Dermis microvascular lymphatic vessel endothelial cell (primary cell): ENCODE measurements at places on chromosomes 3 and 15. TPM values are rescaled to one million over a fixed set of nuclear protein-coding genes. Genes with fewer than 3 reads are reported as not detected.

The SLC22A13 gene
- total RNA-seq = under 0.01 TPM in 2 replicates

The RHOV gene
- total RNA-seq = under 0.01 TPM in 1 of 2 replicates, not detected in the other

The NPAP1 gene
- not detected in 2 replicates for total RNA-seq

The ATP13A5 gene
- not detected in 2 replicates for total RNA-seq

DNA sequence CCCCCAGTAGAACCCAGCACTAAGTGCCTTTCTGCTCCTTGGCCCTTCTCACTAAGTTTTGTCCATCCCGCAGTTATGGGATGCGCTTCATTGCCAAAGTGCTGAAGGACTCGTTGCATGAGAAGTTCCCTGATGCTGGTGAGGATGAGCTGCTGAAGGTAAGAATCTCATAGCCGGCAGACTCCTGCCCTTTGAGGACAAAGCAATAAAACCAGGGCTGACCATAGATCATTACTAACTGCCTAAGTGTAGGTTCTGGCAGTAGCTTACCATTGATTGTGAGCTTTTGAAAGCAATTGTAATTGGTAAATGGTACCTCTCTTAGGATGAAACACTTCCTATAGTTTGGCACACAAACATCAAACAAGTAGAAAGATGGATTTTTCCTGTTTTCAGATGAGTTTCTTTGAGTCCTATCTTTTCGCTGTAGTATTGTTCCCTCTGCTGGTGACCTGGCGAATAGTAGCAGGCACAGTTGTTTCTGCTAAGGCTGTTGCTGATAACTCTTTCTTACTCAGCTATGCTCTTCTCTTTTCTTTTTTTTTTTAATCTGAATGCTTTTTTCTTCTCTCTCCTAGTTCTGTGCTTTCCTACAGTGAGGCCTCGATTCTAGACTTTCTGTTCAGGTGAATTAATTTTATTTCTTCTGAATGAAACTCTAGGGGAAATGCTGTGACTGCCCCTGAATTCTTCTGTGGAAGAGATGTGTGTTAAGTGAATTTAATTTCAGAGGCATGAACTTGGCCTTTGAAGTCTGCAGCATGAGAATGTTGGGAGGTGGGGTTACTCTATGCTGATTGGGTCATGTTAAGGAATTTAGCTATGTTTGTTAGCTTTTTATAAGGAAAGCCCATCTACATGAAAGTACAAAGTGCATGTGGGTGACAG lies 47.4 kb upstream of the CRTC3 start:
- peak; percentile 55 for DNase-seq

DNA sequence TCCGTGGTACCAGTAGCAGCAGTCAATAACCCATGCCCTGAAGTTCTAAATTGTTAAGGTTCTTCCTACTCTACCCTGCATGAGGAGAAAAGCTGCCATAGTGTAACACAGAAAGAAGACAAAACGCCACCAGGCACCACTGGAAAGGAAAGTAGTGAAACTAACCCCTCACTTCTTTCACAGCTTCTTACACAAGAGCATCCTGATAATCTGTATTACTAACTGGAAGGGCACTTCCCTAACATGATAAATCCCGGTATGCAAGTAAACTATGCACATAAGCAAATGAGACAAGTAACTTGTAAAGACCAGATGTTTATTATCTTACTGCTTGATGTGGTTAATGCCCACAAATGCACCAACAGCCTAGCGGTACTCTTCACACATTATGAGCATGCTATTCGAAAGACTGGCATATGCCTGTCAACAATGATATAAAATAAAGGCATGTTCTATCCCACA lies 141.3 kb downstream of the ADAM10 start:
- DNase-seq = no peak

DNA sequence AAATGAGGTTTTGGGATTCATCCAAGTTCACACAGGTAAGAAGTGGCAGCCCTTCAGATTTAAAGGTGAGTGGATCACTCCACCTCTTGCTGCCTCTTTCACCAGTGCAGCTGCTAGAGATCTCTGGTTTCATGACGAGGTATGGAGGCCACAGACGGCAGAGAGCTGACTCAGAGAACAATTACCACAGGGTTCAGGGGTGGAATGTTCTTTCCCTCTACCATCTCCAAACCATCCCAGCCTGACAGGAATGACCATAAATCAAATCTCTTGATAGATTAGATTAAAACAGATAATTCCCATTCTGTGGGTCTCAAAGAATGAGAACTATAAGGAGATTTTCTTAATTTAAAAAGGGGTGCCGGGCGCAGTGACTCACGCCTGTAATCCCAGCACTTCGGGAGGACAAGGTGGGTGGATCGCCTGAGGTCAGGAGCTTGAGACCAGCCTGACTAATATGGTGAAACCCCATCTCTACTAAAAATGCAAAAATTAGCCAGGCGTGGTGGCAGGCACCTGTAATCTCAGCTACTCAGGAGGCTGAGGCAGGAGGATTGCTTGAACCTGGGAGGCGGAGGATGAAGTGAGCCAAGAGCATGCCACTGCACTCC lies 174.2 kb upstream of the ATP11B start:
- no peak for DNase-seq

DNA sequence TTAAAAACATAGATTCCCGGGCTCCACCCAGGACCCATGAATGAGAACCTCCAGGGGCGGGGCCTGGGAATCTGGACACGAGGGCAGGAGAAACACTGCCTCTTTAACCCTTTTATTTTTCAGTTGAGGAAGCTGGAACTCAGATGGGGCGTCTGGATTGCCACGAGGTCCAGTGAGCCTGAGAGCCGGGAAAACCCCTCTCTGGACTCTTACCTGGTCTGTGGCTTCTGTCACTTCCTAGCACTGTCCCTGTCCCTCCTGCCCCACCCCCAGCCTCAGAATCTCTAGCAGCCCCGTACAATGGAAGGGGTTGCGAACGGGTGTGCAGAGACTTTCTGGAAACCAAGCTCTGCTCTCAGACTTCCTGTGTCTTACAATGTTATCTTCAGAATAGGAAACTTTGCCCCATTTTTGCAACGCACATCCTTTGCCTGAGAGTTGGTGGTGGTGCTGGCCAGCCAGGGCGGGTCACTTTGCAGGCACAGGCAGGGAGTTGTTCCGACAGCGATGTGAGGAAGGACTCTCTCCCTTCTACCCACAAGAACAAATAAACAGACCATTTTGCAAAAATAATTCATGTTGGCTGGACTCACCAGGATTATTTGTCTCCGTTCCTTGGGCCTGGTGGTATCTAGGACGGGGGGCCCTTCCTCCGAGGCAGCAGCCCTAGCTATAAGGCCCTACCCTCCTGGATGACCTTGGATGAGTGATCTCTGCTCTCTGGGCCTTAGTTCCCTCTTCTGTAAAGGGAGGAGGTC lies 59.1 kb downstream of the SMAD6 start:
- DNase-seq = no peak

- peak; percentile 70 for DNase-seq
Measured at GRCh38 chr3:38843898-38844297, 27.9 kb upstream of the SCN10A start.

DNA sequence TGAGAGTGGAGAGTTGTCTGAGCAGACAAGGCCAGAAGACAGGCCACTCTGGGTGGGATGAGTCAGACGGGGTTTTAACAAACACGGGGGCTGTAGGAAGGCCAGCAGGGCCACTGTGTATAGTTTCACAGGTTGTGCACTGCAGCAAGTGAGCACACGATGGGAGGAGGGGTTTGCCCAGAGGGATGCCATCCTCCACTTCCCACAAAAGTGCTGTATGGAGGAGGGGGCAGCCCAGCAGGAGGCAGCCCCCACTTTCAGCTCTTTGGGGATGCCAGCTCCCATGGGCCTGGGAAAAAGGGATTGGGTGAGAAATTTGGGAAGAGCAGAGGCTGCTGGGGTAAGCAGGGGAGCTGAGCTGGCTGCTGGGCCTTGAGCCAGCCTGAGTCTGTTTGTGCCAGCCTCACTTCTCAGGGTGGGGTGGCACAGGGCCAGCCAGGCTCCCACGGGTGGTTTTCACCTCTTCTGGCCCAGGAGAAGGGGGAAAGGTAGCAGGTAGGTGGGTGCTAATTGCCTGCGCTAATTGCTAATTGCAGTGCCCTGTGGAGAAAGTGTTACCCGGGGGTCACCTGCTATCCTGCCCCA lies 6.7 kb downstream of the ZBTB47 start:
- DNase-seq = no peak

DNA sequence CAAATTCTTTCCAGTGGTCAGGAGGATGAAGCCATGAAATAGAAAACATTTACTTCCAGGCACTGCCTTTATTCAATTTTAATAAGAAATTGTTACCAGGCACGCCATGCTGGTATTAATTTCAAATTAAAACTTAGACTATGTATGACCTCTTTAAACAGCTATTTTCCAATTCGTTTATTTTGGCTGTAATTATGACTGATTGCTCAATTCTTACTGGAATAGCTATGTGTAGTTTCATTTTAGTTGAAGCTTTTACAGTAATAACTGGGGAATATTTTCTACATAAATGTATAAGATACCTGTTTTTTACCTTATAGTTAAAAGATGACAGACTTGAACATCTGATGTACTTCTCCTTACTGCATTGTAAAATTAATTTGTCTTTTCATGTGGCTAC lies 480.0 kb upstream of the GOLIM4 start:
- DNase-seq = no peak

DNA sequence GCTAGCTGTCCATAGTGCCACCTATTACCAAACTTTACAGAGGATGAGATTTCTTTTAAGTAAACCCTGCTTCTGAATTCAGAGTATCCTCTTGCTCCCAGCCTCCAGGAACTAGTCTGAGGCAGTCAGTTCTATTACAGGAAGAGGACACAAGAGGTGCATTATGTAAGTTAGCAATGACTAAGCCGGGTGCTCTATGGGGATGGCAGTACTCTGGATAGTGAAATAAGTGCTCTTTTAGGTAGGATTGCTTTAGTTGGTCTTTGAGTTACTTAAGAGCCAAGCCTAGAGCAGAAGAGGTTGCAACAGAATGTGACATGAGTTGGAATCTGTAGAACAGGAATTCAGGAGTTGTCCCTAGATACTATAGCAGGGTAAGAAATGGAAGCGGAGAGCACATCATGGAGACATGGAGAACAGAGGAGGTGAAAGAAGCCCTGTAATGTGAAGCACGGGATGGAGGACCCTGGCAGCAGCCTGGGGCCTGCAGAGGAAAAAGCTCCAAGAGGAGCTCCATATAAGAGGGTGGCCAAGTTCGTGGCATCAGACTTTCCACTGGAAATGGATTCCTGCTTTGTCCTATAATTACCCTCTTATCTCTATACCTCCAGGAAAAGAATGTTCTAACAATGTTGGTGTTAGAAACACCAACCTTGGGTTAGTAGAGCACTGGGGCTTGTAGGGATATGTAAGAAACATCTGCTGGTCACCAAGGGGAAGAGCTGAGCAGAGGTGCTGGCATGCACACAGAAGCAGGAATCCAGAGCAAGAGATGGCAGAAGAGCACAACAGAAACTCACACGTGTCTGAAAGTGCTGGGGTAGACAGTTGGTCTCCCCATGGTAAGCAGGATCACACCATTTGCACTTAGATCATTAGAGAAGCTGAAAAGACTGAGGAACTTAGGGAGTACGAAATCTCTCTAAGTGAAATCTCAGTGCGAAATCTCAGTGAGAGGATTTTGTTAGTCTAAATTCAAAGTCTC lies 851.1 kb downstream of the FHIT start:
- DNase-seq = no peak

DNA sequence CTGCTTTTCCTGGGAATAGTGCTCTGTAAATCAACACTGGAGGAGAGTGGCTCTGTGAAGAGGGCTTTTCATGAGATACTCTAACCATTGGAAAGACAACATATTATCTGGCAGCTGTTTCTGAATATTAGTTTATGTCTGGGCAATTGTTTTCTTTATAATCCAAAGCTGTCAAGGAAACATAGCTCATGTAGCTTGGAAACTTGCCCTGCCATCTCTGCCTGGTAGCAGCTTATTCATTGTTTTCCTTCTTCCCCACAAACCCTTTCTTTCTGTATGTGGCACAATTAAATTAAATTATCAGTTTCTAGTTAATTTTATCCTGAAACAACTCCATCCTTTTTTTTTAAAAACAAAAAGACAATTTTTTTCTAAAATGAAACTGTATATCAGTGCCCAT lies 160.0 kb downstream of the EDEM1 start:
- DNase-seq = no peak

GRCh38 chr3:51637941-51638471 lies 33.0 kb upstream of the TEX264 start:
- peak; percentile 60 for DNase-seq

- no peak for DNase-seq
Measured at GRCh38 chr15:26477044-26477443, 295.8 kb downstream of the GABRB3 start.

GRCh38 chr15:95663156-95664100 lies 667.1 kb upstream of the NR2F2 start:
- DNase-seq = no peak

DNA sequence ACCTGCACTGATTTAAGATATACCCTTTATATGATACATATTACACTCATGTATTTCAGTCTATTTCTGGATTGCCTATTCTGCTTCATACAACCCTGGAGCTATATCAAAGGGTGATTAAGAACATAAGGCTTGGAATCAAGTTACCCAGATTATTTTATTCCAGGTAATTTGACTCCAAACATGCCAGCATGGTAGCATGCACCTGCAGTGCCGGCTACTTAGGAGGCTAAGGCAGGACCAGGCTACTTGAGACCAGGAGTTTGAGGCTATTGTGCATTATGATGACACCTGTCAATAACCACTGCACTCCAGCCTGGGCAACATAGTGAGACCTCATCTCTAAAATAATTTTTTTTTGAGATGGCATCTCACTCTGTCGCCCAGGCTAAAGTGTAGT lies 50.4 kb upstream of the NEO1 start:
- DNase-seq = no peak

GRCh38 chr15:65182538-65182937 lies 2.6 kb downstream of the CLPX start:
- DNase-seq = no peak

GRCh38 chr3:143676747-143677146 lies 171.5 kb downstream of the SLC9A9 start:
- DNase-seq = no peak
